ENCODE measurements at places on chromosomes 12 and 14.
A peak's percentile ranks its signal among the peaks of the same experiment; 100 is the strongest.

DNA sequence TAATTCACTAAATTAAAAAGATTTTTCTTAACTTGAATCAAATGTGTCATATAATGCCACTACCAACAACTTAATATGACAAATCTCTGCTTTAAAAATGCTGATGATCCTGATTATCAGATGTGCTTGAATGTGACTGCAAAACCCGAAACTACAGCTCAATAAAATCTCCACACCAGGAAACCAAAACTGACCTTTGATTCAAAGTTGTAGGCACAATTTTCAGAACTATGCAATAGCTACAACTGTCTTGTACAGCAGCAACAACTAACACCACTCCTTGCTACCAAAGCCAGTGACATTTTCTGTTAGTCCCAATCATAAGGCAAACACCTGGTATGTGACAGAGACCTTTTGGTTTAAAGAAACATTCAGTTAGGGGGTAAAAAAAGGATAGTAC is 147.3 kb downstream of the CEP83 start:
- DNase-seq, result no peak

DNA sequence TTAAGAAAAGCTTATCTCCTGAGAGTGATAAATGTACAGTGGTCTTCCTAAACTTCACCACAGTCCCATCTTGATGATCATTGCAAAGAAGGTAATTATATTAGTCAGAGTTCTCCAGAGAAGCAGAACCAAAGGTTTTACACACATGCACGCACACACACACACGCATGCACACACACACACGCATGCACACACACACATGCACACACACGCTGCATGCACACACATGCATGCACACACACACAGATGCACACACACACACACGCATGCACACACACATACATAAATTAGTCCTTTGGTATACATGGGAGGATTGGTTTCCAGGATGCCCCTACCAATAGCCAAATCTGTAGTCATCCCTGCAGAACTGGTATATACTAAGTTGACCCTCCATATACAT is 580 bp downstream of the OR4E2 start:
- DNase-seq, result no peak

GRCh38 chr14:104268295-104268694 is 129.9 kb downstream of the KIF26A start:
- no peak for DNase-seq

- no peak for DNase-seq
These were observed 1.4 kb downstream of the GNS start for GRCh38 chr12:64757771-64758170.

GRCh38 chr12:78229591-78230101 is 399.0 kb downstream of the NAV3 start:
- peak; percentile 35 for DNase-seq

GRCh38 chr12:4478933-4479332 is 33.3 kb upstream of the FGF6 start:
- DNase-seq, result no peak

- DNase-seq, result no peak
These were observed 5.6 kb upstream of the GUCY2C start for GRCh38 chr12:14701809-14702568.

- DNase-seq, result no peak
These were observed 21.7 kb downstream of the BMP4 start for GRCh38 chr14:53934778-53935414.

DNA sequence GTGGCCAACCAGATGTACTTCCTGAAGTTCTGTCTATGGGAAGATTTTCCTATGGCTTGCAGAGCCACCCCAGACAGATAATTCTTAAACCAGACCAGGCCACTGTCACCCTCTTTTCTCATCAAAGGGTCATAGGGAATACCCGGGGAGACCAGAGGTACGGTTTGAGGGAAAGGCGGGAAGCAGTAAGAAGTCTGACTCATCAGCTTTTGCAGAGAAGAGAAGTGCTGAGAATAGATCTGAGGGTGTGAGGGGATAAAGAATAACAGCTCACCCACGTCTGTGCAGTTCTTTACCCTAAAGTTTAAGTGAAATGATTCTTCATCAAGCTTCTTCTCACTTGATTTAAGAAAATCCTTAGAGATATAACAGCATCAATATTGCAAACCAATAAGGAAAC is 21.3 kb upstream of the POC1B start:
- no peak for DNase-seq

- DNase-seq, result no peak
These were observed 28.9 kb downstream of the FOXN3 start for GRCh38 chr14:89387922-89388685.

DNA sequence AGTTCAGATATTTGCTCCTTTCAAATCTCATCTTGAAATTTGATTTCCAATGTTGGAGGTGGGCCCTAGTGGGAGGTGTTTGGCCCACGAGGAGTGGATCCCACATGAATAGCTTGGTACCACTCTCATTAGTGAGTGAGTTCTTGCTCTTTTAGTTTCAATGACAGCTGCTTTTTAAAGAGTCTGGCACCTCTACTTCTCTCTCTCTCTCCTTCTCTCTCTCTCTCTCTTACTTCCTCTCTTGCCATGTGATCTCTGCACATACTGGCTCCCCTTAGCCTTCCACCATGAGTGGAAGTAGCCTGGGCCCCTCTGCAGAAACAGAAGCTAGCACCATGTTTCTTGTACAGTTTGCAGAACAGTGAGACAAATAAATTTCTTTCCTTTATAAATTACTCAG is 25.1 kb downstream of the GPR65 start:
- no peak for DNase-seq

GRCh38 chr14:38138473-38139138 is 69.1 kb upstream of the SSTR1 start:
- no peak for DNase-seq

GRCh38 chr14:104393898-104394381 is 185.6 kb upstream of the C14orf180 start:
- DNase-seq, result peak; percentile 83
